Hematopoietic multipotent progenitor cell (in vitro differentiated cells): ENCODE measurements at places on chromosomes 7 and 10. TPM values are rescaled to one million over a fixed set of nuclear protein-coding genes. Genes with fewer than 3 reads are reported as not detected.

GRCh38 chr10:49119746-49120145 is 4.4 kb upstream of the VSTM4 start:
- DNase-seq = no peak

DNA sequence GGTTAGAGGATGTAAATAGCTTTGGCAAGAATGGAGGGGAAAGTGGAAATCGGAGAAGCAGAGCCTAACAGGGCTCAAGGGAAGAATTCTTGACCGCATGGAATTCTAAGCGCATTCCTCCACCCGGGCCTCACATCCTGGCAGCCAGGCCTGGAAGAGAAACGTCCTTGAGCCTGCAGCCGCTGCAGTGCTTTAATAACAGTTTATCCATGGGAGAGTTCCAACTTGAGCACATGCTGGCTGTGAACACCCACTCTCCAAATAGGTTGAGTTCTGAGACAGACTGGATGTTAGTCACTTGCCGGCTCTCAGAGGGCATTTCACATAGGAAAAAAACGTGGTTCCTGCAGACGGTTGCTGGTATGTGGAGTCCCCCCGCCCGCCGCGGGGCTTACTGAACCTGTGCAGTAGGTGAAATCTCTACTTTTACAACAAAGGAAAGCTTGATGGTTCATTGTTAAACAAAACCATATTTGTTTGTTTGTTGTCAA is 61.4 kb upstream of the STEAP1B start:
- no peak for DNase-seq

GRCh38 chr7:11758627-11759111 is 73.3 kb downstream of the THSD7A start:
- no peak for DNase-seq

DNA sequence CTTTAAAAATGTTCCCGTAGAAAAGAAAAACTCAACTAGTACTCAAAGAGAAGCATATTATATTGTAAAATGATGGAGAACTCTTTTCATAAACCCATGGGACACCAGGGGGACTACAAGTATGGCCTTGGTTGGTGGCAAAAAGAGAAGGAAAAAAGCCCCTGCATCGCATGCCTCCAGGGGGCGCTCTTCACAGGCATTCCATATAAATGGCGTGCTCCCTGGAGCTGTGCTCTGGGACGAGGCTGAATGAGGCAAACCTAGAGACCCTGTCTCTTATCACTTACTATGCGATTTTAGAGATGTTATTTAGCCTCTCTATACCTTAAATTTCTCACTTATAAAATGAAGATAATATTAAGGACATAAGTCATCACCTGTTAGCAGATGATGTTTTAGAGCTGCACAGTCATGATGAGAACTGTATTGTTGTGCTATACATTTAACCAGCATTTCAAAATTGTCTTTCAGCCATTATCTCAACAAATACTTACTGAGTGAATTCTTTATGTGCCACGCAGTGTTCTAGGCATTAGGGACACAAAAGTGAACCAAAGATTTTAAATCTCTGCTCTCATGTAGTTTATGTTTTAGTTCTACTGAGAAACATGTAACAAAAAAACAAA is 105.8 kb downstream of the ARHGAP21 start:
- DNase-seq = peak; percentile 61

DNA sequence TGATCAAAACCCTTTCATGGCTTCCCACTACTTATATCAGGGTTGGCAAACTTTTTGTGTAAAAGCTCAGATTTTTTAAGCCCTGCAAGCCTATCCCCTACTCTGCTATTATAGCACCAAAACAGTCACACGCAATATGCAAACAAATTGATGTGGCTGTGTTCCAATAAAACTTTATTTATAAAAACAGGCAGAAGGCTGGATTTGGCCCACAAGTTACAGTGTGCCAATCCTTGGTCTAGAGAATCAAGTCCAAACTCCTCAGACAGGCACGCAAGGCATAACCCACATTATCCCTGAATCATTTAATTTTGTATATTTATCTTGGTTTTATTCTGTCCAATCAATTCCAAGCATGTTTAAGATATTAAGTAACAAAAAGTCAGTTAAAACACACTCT is 71.9 kb downstream of the SGMS1 start:
- DNase-seq = no peak

DNA sequence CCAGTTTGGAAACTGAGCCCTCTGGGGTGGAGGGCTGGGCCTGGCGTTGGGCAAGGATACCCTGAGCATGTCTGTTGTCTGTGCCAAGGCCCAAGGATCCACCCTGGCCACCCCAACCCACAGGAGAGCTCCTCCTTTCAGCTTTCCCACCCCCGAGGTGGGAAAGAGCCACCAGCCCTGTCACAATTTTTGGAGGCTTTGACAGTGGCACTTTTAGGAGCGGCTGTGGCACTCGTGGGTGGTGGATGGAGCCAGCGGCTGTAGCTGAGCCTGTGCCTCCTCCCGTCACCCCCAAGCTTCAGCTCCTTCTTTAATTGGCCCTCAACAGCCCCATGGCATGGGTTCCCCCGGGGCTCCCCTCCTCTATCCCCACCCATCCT is 18.2 kb upstream of the ZNF862 start:
- DNase-seq = no peak

DNA sequence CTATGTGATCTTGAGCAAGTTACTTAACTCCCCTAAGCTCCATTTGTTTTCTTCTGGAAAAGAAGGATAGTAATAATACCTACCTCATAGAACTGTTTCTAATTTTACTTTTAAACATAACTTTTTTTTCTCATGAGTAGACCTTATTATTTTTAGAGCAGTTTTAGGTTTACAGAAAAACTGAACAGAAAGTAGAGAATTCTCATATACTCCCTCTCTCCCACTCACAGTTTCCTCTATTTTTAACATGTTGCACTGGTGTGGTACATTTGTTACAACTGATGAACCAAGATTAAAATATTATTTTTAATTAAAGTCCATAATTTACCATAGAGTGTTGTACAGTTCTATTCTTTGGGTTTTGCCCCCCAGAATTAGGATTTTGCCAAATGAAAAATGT is 221.3 kb upstream of the CSTF2T start:
- no peak for DNase-seq

DNA sequence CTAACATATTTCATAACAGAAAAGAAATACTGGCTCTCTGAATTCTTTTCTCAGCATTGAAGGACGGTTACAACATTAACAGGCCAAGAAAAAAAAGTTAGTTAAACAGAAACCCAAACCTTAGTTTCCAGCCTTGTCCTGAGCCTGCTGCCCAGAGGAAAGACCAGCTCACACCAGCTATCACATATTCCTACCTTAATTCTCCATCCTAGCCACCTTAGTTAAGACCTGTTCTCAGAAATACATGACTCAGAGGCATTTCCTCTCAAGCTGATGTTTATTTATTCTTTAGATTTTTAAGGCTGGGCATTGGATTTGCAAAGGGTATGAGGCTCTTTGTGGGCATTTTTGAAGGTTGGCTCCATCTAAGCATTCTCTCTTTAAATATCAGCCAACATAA is 34.3 kb upstream of the ADAM12 start:
- no peak for DNase-seq

DNA sequence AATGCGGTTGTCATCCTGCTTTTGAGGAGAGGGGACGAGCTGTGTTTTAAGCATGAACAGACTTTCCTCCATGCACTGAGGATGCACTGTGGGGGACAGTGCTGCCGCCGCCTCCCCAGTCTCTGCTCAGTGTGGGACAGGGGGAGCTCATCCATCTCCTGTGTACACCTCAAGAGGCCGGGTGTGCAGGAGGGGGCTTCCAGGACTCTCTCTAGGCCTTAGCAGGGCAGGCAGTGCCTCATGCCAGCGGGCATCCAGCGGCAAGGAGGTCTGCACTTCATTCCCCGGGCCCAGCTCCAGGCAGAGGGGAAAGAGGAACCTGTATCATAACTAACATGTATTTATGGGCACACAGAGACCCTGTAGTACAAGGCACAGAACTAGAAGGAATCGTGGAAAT is 89.7 kb downstream of the DIP2C start:
- DNase-seq = no peak

GRCh38 chr7:471866-472639 is 47.6 kb downstream of the PDGFA start:
- peak; percentile 30 for DNase-seq

GRCh38 chr7:684416-684815 is 42.1 kb upstream of the DNAAF5 start:
- DNase-seq = no peak

DNA sequence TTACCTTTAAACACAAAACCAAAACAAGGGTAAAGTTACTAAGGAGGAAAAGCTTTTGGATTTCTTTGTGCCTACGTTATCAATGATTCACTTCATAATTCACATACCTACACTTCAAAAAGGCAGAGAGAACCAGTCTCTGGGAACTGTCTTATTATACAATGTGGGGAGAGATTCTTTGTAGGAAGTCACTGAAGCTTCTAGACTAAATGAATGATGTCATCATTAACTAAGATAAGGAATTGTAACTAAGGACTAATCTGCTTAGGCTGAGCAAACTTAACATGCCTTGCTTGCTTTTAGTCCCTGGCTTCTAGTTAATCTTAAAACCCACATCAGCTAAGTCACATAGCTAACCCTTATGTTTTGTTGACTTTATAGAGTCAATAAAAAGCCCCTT is 771.2 kb downstream of the NXPH1 start:
- no peak for DNase-seq

DNA sequence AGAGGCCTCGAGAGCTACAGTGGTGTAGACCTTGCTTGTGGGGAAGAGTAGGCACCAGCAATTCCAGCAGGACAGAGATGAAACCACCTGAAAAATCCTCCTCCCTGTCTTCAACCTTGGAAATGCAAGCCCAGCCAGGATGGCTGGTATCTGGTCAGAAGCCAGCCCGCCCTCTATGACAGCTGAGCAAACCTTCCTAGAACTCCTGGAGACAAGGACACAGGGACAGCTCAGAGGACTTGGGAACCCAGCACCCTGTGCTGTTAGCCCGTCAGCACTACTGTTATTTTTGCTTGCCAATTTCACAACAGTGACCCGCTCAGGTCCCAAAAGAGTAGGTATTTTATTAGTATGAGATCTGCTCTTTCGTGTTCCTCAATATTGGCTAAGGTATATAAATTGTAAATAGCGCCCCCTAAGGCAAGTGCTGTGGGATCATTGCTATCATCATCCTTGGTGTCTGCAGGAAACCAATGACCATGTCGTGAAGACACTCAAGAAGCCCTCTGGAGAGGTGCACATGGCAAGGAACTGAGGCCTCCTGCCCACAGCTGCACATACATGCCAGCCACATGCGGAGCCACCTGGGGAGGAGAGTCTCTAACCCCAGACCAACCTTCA is 156.5 kb upstream of the CHST15 start:
- DNase-seq = no peak

- no peak for DNase-seq
Measured at GRCh38 chr10:50316695-50317648, 65.7 kb upstream of the ASAH2 start.

DNA sequence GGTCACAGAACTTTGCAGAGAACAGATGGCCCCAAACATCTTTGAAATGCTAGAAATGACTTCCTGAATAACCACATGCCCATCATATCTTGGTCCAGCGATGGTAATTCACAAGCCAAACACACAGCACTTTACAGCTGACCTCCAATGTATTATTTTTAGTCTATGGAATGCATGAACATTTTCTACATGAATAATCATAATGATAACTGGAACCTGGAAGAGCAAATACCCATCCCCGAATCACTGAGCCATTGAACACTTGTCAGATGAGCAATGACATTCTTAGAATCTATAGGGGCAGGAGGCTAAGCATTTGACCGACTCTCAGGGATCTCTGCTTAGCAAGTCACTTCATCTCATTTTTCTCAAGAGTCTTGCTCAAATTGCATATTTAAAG is 167.3 kb downstream of the CREB5 start:
- DNase-seq = no peak

DNA sequence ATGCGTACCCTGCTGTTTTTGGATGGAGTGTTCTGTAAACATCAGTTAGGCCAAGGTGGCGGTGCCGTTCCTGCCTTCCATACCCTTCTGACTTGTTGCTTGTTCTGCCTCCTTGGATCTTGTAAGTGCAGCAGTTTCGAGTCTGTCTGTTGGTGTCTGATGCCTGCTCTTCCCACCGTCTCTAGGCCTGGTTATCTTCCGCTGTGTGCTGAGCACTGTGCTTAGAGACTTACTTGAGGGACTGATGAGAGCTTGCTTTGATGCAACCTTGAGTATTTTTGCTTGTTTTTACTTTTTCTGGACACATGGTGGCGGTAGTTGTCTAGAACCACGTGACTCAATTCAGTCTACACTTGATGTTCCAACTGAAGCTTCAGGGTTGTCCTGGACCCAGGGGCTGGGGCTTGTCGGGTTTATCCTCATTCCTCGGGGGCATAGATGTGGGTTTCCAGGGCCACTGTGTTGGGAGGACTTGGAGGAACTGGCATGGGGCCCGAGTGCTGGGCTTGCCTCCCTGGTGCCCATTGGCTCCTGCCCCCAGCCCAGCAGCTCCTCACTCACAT is 14.4 kb upstream of the SPRN start:
- DNase-seq = peak; percentile 24

DNA sequence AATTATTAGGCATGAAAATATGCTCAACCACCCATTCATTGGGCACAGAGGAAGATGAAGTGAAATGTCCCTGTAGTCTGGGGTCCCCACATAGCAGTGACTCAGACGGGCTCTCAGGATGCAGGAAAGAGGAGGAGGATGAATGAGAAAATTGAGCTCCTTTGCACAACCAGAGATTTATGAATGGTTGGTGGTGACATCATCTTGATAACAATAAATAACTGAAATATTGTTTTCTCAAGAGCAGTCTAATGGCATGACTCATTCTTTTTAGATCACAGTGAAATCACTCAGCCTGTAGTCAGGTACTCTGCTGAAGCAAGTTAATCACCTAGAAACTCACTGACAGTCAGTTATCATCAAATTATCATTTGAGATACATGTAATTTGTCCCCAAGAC is 254.1 kb downstream of the RELN start:
- DNase-seq = no peak

- no peak for DNase-seq
Measured at GRCh38 chr7:108860615-108861014, 290.9 kb downstream of the DNAJB9 start.

DNA sequence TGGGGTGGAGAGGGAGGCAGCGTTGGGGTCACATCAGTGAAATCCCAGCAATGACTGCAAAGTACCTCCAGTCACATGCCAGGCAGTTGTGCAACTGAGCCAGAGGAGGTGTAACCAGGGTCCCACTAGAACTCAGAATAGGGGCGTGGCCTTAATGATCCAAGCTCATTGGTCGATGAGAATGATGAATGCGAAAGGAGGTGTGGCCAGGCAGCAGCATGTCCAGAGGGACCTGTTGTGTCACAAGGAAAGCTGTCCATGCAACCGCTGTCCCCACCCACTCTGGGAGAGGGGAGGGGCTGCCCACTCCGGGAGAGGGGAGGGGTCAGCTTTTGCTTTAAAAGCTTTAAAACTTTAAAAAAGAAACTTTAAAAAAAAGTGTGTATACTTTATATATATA is 25.3 kb upstream of the MTPAP start:
- DNase-seq = no peak

Gene KIAA1549
- 5.1 TPM for total RNA-seq

Gene SLC39A12
- total RNA-seq = not detected

Gene BMPER
- under 0.01 TPM for total RNA-seq

Gene VSTM2A
- total RNA-seq = not detected

Gene STAMBPL1
- 39.3 TPM for total RNA-seq

Gene TMEM106B
- 17.5 TPM for total RNA-seq

Gene CYP26C1
- 0.54 TPM for total RNA-seq
